GM03348 (cell line): ENCODE measurements at places on chromosomes 13 and 19.

GRCh38 chr13:49305792-49306425 is 58.2 kb downstream of the CDADC1 start:
- DNase-seq: no peak

DNA sequence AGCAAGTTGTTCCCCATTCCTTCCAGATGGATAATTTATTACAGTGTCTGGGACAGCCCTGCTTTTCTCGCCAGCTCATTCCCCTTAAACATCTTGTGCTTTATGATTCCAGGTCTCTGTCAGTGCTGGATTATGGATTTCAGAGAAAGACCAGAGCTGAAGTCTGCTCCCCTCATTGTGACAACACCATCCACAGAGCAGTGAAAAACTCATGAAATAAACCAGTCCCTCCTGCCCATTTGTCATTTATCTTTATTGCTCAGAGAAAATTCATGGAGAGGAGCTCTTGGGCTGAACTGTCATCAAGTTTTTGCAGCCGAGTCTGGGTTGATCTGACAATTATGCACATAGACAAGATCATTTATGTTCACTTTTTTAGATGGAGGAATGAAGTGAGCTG is 92.7 kb upstream of the GPR12 start:
- no peak for DNase-seq

- no peak for DNase-seq
Observed at GRCh38 chr13:83907196-83907989, 25.1 kb upstream of the SLITRK1 start.

- peak; percentile 29 for DNase-seq
Observed at GRCh38 chr13:30103161-30103840, 204.1 kb downstream of the KATNAL1 start.
